ENCODE measurements at places on chromosomes 16 and 17.

- DNase-seq, result no peak
These were observed 119.3 kb upstream of the WSCD1 start for GRCh38 chr17:5950878-5951277.

DNA sequence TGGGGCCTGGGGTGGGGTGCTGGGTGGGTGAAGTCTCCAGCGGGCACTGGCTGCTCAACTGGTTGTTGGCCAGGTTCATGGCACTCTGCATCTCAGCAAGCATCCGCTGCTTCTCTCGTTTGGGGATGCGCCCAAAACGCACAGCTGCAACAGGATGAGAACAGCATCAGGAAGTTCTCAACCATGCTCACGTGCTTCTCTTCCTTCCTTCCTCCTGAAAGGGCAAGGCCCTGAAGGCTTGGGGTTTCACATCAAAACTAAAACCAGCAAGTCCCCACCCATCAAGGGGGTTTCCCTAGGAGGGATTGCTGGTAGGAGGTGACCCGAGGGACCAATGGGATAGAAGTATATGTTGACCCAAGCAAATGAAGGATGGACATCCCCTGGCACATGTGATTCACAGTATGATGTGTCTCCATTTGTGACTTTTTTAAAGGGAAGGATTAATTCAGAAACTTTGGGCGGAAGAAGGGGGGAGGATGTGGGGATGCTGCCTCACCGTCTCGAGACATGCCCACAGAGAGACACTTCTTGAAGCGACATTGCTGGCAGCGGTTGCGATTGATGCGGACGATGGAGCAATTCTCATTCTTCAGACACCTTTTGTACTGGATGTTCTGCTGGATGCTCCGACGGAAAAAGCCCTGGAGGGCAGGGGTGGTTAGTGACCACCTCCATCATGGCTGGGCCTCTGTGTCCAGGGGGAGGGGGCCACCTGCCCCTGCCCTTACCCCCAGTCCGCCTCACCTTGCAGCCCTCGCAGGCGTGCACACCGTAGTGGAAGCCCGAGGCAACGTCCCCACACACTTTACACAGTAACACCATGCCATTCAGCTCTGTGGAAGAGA is 4.2 kb downstream of the NR1D1 start:
- DNase-seq, result no peak

DNA sequence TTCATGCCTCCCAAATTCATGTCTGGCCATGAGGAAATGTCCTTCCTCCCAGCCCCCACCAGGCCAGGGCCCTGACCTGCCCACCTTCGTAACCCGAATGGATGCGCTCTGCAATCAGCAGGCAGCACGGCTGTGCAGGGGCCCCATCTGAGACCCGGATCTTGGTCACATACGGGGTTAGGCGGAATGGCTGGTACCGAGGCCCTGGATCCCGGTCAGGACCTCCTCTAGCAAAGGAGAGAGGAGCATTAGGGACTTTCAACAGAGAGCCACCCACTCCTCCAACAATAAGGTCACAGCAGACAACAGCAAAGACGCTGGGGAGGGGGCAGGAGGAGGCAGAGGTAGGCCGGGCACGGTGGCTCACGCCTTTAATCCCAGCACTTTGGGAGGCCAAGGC is 3.6 kb downstream of the PER1 start:
- no peak for DNase-seq

DNA sequence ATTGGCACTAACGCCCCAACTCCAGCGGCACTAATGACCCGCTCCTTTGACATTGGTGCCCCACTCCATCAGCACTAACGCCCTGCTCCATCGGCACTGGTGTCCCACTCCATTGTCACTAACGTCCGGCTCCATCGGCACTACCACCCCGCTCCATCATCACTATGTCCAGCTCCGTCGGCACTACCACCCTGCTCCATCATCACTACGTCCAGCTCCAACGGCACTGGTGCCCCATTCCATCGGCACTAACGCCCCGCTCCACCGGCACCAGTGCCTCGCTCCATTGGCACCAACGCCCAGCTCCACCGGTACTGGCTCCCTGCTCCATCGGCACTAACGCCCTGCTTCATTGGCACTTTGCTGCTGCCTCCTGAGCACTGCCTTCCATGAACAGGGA is 7.5 kb downstream of the ZNF213 start:
- no peak for DNase-seq

DNA sequence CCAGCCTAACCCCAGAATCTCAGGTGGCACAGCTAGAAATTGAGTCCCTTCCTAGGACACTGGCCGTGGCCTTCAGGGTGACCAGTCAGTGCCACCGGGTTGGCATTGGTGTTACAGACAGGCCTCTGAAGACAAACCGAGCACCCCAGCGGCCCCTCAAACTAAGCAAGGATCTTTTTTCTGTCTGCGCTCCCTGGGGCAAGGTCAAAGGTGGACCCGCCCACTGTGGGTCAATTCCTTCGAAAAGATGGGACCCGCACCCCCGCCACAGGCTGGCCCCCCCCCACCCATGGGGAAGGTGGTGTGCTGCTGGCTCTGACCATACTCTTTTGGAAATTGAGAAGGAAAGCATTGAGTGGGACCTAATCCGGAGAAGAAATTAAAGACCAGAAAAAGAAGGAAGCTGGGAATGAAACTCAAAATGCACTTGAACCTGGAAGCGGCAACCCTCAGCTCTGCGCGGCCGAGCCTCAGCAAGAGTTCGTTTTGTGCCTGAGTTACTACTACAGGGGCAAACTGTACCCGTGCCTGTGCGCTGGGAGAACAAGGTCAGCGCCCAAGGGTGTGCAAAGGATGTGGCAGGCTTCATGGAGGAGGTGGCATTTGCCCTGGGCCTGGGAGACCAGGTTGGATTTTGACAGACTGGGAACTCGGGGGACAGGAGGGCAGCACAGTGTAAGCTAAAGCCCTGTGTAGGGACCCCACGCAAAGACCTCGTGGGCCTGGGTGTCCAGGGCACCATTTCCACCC is 20.4 kb downstream of the TMC6 start:
- DNase-seq, result no peak

- no peak for DNase-seq
These were observed 23.2 kb upstream of the TEKT3 start for GRCh38 chr17:15364615-15365014.

DNA sequence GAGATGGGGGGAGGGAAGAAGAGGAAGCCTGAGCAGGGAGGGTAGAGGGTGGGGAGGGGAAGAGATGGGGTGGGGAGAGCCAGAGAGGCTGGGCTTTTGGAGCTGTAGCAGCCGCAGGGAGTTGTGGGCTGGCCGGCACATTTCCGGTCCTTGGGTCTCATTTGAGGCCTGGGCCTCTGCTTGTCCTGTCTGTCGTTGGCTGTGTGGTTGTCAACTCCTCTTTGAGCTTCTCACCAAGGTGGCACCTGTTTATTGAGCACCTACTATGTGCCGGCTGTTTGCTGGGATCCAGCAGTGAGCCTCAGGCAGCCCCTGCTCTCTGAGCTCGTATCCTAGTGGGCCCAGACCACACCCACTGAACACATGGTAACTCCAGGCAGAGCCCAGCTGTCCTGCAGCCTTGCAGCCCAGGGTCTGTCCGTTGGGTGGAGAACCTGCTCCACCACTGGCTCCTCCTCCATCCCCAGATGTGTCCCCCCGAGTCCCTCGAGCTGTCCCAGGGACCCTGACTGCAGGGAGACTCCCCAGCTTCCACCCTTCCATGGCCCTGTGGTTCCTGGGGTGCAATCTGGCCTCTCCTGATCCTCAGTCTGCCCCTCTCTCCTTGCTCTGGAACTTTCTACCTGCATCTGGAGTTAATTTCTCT is 164.9 kb downstream of the IRF8 start:
- DNase-seq, result no peak

DNA sequence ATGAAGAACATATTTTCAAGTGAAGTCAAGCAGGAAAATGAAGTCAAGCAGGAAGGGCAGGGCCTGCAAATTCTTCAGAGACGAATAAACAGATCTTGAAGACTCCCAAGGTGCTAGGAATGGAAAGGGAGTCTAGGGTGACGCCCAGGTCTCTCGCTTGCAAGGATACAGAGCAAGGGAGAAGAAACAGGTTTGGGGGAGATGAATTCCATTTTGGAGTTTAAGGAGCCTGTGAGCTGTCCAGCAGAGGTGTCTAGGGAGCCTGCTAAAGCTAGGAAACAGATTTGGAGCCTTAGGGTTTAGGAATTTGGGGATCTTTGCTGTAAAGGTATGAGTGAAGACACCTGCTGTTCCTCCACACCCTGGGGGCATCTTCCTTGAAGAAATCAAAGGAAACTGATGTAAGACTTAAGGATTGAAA is 2.0 kb upstream of the UNKL start:
- no peak for DNase-seq

DNA sequence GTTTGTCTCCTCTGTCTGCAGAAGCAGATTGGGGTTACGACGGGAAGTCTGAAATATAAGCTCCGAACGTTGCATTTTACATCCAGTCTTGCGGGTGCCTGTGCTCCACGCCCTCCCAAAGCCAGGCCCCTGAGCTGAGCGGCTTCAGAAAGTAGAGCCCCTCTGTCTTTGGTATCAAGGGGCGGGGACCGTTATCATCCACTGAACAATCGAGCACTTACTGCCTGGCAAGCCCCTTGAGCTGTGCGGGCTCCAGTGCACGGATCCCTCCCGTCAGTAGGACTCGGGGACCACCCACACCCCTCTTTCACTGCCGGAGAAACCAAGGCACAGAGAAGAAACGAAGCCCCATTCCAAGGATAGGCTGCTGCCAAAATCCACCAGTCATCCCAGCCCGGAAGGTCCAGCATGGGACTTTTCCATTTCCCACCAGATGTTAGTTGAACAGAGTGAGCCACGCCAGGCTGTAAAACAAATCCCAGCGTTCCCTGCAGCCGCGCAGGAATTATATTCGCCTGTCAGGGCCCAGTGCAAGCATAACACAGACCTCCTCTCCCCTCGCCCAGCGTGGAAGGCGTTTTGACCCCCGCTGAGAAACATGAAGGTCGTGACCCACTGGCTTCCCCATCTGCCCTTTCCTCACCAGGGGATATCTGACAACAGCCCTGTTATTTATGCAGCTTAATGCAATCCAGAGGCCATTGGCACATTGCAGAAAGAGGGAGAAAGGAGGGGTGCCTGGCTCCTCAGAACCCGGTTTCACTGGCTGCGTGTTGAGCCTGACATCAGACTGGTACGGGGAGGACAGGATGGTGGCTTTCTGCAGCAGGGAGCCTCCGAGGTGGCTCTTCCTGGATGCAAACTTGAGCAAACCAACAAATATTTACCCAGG is 212.2 kb upstream of the FOXF1 start:
- no peak for DNase-seq

DNA sequence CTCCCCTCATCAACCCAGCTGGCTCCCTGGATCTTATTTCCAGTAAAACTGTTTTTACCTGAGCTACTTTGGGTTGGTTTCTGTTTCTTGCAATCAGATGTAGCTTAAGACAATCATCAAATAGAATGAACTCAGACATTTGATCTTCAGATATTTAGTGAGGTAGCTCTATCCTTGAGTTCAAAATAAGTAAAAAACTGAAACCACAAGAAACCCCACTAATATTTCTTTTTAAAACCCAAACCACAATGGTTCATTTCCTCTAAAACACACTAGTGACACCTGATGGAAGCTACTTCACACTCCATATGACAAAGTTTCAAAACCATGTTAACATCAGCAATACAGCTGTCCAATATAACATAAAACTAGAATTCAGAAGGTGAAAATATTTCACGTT is 37.8 kb downstream of the CACNG1 start:
- DNase-seq, result no peak

DNA sequence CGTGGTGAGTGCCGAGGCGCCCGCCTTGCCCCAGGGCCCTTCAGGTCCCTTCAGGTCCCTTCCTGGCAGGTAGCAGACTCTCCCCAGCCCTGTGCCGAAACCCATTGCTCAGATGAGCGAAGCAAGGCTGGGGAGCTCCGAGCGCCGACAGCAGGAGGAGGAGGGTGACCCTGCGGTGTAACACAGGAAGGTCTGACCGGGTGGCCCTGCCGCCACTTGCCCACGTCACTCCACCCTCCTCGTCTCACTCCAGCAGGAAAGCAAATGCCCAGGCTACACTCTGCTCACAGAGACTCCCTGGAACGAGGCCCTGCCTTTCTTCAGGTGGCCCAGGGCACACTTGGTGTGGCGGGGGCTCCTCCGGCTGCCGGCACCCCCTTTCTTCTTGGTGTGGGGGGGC is 57.2 kb downstream of the ACTG1 start:
- DNase-seq, result no peak

DNA sequence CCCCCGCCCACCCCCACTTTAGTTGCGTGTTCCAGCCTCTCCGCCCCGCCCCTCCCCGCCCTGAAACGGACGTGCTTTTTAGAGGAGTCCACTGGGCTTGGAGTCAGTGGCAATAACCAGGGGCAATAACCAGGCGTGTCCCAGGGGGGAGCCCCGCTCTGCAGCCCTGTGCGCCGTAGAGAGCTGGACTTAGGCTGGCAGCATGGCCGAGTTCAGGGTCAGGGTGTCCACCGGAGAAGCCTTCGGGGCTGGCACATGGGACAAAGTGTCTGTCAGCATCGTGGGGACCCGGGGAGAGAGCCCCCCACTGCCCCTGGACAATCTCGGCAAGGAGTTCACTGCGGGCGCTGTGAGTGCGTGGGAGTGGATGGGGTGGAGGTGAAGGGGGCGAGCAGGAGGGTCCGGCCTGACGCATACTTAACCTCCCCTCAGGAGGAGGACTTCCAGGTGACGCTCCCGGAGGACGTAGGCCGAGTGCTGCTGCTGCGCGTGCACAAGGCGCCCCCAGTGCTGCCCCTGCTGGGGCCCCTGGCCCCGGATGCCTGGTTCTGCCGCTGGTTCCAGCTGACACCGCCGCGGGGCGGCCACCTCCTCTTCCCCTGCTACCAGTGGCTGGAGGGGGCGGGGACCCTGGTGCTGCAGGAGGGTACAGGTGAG is at the start of gene ALOX15B:
Gene ALOX15B, plus strand, starts transcription at position 106 of the 657 bp plus-strand sequence. Its CDS starts 97 bp downstream, at position 203.
- DNase-seq, result no peak

DNA sequence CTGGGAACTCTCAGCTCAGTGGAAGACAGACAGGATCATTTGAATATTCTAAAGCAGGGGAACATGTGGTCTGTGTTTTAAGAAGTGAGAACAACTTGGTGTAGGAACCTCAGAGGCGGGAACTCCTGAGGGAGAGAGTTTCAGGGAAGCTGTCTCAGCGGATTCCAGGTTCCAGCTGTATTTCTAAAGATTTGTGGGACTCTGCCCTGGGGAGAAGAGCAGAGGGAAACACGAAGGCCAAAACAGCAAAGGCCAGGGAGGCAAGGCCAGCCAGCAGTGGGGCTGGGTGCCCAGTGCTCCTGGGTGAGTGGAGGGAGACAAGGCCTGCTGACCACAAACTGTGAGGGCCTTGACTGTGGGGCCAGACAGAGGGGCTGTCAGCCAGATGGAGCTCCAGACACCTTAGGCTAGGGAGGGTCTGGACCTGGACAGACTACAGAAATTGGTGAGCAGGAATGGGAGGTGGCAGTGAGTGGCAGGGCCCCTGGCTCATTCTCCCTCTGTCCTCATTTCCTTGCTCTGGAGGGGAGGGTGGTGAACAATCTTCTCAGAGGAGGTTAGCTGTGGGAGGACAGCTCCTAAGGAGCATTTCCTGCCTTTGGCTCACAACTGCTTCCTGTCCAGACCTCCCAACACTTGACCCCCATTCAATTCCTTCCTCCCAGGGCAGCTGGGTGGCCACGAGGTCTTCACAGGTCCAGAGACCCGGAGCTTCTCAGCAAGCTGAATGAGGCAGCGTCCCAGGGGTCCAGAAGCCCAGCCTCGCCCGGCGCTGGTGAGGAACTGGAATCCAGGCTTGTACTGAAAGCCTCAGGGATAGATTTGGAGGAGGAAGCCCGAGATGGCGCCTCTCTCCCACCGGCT is 21.0 kb upstream of the FZD2 start:
- DNase-seq, result no peak

- no peak for DNase-seq
These were observed 14.7 kb upstream of the WNT3 start for GRCh38 chr17:46832945-46833839.

All from HT-29 (cell line).